Hypothalamus (tissue), 51 donors: ENCODE measurements at places on chromosomes 2 and 18.

GRCh38 chr18:39946623-39947061, 2008.4 kb upstream of the PIK3C3 start:
- no peak for DNase-seq

- DNase-seq, result no peak
Measured at GRCh38 chr2:206213514-206213845, 53.8 kb downstream of the EEF1B2 start.

DNA sequence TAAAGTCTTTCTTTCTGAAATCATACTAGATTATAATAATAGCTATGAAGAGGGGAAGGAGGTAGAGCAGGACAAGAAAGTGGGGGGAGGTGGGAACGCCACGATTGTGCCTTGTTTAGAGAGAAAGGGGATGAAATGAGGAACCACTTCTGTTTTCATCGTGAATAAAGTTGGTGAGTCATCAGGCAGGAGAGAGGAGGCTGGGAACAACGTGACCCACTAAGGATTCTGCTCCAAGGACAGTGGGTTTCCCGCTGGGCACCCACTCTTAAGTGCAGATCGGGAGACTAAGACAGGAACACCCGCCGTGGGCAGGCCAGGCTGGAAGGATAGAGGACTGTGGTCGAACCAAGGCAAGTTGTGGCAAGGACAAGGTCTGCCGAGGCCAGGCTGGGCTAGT, 158.2 kb downstream of the L3MBTL4 start:
- DNase-seq, result no peak

DNA sequence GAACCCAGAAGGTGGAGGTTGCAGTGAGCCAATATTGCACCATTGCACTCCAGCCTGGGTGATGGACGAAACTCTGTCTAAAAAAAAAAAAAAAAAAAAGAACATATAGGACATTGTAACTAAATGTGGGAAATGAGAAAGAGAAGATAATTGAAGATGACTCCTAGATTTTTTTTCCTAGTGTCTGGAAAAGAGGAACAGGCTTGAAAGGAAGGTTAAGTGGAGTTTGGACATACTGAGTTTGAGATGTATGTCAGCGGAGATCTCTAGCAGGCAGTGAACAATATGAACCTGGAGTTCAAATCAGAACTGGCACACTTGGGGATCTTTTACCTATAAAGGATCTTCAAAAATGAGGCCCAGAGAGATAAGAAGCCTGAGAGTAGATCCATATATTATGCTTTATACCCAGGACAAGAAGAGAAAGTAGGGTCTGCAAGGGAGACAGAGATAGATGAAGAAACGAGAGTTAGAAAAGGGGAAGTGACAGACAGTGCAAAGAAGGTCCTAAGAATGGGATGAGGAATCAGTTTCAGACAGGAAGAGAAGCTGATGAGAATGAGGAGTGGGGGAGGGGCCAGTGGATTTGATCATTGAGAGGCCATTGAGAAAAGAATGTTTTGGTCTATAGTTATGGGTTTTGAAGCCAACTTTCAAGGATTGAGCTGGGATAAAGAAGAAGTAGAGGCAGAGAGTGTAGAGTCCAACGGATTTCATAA, 46.9 kb upstream of the CD28 start:
- DNase-seq, result no peak

DNA sequence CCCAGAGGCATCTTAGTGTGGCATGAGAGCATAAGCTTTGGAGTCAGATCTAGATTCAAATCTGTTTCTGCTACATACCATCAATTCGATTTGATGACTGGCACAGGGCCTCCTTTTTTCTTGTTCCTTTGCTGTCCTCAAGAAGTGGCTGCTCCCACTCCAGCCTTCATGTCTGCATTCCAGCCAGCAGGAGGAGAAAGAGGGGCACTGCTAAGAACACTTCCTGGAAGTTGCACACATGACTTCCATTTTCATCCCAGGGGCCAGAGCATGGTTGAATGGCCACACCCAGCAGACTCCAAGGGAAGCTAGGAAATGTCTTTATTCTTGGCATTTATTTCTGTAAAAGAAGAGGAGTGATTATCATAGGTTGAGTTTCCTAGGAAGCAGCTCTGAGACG, 50.4 kb downstream of the EML6 start:
- no peak for DNase-seq

DNA sequence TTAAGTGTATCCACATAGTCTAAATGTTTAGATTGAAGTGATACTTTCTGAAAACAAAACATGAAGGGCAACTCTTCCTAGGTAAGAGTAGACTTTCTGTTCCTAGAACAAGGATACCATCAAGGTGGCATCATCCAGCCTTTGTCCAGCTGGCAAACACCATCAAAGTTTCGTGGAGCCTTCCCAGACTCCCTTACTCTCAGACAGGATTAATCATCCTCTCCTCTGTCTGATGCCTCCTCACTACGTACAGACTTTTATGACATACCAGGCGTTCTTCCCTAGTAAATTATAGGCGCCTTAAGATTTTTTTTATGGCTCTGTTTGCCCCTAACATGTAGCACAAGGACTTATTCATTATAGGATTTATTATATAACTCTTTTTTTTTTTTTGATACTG, 29.4 kb upstream of the ASNSD1 start:
- no peak for DNase-seq

DNA sequence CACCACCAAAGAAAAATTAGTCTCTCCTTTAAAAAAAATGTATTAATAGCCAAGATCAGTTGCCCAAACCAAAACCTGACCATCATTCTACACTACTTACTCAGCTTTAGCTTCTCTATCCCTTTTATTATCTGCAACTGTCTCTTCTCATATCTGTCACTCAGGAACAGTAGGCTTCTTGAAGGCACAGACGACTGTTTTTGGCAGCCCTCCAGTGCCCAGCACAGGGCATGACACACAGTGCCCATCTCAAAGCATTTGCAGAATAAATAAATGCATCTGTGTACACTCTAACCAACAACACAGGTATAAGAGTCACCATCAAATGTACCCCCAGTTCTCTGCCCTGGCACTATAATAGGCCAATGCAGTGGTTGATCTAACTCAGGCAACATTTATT, 117.2 kb downstream of the UXS1 start:
- no peak for DNase-seq

GRCh38 chr2:166127217-166128155, at the start of gene SCN1A:
Gene SCN1A (minus strand): TSS chr2:166128020. CDS start chr2:166073621, 54,399 bp downstream.
- DNase-seq, result peak; percentile 4

- DNase-seq, result no peak
Measured at GRCh38 chr2:43729491-43730174, 44.2 kb upstream of the DYNC2LI1 start.

GRCh38 chr2:190412966-190413365, 4.8 kb downstream of the MFSD6 start:
- no peak for DNase-seq

GRCh38 chr2:132477962-132478361, 61.4 kb downstream of the GPR39 start:
- no peak for DNase-seq

DNA sequence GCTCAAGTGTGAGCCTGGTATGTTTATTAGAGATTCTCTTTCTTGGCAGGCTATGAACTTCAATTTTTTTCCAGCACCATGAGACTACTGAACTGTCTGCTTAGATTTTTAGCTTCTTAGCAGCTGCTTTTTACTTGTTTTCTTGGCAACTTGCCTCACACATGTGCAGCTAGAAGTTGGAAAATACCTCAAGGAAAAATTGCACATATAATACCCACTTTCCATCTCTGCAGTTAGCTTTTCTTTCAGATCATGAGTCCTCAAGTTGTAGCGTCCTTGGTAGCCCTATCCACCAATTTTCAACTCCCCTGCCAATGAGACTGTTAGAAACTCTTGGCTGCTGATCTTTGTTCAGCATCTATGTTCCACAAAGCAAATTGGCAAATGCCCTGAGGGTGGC, 302.1 kb downstream of the HRH4 start:
- no peak for DNase-seq

DNA sequence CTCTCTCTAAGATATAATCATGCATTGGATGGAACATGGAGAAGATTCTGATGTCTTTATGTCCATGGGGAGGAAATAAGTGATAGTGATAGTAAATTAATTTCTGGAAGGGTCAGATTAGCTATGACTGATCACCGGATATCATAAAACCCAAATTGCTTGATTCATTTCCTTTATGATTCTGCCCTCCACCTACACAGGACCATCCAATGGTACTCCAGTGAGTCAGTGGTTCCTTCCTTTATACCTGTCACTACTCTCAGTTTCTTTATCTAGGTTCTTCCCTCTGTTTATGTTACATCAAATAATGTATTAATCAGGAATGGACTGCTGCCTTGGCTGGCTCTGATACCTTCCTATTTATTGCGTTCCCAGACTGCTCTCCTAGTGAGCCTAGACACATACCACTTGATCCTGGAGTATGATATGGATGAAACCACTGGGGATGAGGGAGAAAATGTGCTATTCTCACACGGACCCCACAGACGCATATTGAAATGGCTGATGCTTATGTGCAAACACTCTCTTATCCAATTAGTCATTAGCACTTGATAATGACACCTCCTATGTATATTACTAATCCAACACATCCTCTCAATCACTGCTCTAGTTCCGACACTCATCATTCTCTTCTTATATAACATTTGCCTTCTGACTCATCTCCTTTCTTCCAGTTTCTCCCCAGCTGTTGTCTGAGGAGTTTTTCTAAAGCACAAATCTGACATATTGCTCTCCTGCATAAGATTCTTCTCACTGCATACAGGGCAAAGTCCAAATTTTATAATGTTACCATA, 315.6 kb downstream of the INSIG2 start:
- DNase-seq, result no peak

DNA sequence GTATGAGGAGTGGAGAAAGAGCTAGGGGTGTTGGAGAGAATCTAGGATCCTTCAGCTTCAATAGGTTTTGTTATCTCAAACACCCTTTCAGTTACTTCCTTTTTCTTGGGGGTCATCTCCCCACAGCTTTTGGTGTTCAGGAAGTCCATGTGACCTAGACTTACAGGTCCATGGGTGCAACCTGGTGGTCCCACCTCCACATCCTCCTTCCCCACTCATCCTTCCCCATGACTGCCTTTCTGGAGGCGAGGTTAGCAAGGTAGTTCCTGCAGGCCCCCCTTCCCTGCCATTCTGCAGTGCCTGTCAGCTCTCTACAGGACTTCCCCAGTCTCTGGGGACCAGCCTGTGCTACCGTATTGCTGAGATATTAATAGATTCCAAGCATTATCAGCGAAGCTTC, 107.6 kb downstream of the TMEM17 start:
- DNase-seq, result no peak

DNA sequence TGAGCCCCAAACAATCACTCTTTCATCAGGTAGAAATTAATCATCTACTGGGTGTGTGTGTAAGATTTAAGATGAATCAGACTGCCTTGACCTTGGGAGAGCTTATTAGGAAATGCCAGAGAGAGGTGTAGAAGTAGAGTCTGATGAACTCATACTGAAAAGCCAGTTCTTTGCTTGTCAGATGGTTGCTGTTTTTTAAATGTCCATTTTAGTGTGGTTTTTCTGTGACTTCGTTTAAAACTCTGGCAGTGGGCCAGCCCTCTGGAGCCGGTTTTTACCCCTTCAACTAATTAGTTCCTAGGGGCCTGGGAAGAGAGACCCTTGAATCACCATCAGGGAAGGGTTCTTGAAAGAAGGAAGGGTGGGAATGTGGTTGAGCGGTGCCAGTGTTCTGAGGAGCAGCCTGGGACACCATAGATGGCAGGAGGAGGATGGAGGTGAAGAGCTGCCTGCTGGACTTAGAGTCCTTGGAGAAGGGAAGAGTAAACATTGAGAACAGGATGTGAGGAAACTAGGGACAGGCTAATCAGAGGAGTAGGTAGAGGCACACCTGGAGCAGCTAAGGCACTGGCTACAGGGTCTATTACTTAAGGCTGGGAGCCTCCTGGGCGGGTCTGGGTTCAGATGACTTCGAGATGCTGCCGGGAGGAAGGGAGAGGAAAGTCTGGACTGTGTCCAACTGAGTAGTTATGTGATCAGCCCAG, 66.1 kb downstream of the LRRFIP1 start:
- DNase-seq, result no peak

DNA sequence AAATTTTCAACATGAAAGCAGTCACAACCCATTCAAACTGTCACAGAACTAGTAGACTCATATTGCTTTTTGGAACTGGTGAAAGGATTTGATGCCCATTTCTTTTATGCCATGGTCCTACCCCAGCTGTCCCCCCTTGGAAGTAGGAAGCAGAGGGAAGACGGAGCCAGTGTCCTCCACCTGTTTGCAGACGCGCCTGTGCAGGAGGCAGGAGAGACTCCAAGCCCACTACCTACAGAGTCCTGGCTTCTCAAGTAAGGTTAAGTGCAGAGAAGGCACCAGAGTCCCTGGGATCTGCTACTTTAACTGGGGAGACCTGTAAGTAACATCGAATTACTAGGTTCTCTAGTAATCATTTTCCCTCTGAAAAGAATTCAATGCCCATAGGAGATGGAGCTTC, 32.7 kb upstream of the DNMT3A start:
- no peak for DNase-seq

GRCh38 chr2:9359463-9359862, 63.9 kb downstream of the ITGB1BP1 start:
- no peak for DNase-seq

DNA sequence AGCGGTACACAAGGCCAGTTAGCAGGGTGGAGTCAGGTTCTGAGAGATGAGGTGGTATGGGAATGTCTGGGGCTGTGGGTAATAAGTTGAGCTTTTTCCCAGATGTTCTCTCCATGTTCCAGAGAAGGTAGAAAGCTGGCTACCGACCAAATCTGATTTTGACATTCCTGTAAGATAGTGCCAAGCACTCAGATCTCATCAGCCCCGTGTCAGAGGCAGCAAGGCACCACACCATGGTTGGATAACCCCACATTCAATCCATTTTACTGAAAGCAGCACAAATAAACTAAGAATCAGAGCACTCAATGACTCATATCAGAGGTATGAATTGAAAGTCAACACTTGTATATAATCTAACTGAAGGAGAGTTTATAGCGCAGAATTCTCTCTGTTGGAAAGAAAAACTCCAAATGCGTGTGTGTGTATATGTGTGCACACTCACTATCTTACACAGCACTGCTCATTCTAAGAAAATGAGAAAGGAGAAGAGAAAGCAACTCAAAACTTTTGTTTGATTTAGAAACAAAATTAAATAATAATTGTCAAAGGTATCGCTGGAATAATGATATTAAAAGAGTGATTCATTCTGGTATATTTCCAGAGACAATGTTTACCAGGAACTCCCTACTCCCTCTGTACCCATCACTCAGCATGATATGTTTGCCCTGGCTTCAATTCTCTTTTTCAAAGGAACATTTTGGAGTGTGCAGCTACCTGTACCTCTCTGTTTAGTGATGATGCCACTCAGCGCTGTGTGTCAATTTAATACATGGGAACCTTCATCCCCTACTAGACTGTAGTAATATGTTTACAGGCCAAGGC, 375.1 kb upstream of the ID2 start:
- DNase-seq, result no peak
